WERI-Rb-1 (cell line): ENCODE measurements at places on chromosomes 1 and 21.

DNA sequence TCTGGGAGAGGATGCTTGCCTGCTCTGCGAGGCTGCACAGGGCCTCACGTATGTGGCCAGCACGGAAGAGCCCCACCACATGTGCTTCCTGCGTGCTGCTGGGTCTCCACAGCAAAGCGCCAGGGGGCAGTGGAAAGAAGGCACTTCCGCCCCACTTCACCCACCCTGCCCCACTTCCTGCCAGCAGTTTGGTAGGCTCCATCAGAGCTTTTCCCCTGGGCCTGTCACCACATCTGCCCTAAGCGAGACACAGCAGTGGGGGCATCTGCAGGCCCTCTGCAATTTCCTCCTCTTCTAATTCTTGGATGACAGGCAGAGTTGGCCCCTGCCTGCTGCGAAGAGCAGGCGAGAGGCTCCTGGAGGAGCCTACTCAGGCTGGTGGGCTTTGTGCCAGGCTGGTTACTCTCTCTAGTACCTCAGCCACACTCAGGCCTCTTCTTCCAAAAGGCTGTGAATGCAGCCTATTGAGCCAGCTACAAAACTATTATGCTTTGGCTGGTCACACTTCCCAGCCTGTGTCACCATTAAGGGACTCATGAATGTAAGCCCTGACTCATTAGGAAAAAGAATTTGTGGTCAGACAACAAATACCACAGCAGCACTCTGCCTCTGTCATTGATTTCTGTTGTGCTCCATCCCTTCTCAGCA lies 25.0 kb downstream of the CD244 start:
- peak; percentile 29 for DNase-seq

- DNase-seq = peak; percentile 16
Measured at GRCh38 chr1:226041419-226041818, 21.1 kb upstream of the H3-3A start.

DNA sequence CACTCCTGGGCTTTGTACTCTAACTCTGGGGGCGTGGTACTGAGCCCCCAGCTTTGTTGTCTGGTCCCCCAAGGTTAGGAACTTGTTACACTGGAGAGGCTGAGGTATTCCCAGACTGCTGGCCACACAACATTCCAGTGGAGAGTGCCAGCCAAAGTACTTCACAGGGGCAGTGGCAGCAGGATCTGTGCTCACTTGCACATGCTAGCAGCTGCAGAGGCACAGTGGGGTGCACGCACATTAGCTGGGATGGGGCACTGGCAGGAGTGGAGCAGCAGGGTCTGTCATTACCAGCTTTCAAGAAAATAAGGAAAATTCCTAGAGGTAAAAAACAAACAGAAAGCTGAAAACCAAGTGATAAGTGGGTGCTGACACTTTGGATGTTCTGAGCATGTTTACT lies 31.0 kb downstream of the ZNF691 start:
- no peak for DNase-seq

GRCh38 chr1:17825273-17826164 lies 70.4 kb downstream of the ACTL8 start:
- DNase-seq = peak; percentile 72

GRCh38 chr1:54986533-54986932 lies 6.1 kb downstream of the TMEM61 start:
- no peak for DNase-seq

DNA sequence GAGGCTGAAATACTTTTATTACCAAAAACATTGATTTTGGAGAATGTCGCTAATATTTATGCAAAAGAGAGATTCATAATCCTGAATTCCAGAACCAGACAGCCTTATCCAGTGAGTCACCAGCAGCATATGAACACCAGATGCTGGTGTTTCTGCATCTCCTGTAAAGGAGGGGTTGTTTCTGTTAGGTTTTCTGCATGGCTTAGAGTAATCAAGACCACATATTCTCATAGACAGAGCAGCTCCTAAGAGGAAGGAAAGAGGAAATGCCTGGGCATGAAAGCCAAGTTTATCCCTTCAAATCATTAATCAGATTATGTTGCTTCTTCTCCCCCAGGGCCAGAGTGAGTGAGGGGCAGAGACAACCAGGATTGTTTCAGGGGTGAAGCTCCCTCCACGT lies 86.2 kb downstream of the NGF start:
- DNase-seq = peak; percentile 26
